NCI-H69 (cell line): ENCODE measurements at places on chromosomes 4 and X.

GRCh38 chrX:2145692-2146367, 354.9 kb downstream of the DHRSX start:
- DNase-seq: no peak

DNA sequence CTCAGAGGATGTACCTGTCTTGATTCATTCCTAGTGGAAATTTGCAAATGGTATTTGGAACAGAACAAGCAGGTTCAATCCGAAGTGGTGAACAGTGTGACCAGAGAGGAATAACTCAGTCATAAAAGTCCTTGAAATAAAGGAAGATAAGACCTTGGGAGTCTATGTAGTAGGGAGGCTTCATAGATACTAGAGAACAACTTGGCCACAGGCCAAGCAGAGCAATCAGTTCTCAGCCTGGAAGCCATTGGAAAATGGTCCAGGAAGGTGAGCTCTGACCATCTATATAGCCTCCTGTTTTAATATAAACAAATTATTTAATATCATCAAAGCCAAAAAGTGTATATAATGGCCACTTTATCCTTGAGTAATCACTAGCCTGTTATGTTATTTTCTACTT, 11.3 kb downstream of the TXK start:
- DNase-seq: peak; percentile 39

DNA sequence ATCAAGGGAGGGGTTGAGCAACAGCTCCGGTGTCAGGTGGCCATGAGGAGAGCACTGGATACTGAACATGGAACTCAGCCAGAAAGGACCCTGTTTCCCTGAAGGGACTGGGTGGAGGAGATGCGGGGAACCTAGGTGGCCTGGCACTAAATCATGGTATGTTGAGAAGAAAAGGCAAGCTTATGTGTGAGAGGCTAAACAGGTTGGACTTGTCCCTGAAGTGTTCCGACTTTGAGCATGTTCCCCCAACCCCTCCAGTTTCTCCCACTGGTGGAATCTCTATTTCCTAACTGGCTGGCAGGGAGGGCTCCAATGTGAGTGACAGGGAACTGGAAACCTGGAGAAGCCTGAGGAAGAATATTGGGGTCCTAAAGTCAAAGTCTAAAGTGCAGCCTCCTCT, 69.5 kb downstream of the PLAC1 start:
- DNase-seq: no peak

DNA sequence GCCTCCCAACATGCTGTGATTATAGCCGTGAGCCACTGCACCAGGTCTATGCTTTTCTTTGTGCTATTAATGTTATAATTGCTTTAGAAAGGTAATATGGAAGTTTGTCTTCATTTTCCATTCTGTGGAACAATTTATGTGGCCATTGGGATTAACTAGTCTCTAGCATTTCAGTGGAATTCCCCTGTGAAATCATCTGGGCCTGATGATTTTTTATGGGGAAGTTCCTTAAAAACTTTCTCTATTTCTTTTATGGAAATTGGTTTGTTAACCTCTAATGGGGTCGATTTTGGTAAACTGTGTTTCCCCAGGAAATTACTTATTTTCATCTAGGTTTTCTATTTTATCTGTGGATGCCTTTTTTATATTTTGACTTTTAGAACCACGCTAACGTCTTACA, 11.3 kb downstream of the TIMP1 start:
- DNase-seq: no peak

DNA sequence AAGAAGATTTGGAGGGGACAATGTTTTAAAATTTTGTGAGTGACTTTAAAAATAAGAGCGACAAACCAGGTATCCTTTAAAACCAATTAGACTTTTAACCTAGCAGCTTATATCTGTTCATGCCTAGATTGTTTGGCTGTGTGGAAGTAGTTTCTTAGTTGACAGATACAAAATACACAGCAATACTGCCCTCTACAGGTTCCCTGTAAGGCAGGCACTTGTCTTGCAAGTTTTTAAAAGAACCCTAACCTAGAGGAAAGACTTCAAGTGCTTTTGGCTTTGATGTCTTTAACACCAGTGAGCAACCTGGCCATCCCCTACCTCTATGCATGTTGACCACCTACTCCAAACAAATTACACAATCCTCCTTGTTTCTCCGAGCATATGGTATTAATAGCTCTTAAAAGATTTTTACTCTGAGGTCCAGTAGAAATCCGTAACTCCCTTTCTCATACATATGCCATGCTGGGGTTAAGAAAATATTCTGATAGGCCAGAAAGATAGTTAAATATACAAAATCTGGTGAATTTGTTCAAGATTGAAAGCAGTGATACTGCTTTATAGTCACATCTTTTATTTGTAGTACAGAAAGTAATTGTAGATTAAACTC, 273.0 kb downstream of the ARHGAP24 start:
- peak; percentile 70 for DNase-seq

GRCh38 chrX:124268099-124268498, 64.4 kb upstream of the TEX13D start:
- DNase-seq: no peak

DNA sequence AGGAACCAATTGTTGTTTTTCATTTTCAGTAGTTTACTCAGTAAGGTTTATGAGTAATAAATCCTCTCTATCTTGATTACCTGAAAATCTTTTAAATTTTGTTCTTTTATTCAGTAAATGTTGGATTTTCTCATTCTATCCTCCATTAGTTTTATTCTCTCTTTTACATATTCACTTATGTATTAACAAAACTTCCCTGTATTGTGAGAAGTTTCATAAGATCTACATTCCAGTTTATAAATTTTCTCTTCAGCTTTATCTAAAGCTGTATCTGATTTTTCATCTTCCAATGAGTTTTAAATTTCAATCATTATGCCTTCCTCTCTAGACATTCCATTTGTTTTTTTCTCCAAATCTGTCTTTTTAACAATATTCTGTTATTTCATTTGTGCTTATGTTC, 310.2 kb downstream of the UNC5C start:
- DNase-seq: no peak

DNA sequence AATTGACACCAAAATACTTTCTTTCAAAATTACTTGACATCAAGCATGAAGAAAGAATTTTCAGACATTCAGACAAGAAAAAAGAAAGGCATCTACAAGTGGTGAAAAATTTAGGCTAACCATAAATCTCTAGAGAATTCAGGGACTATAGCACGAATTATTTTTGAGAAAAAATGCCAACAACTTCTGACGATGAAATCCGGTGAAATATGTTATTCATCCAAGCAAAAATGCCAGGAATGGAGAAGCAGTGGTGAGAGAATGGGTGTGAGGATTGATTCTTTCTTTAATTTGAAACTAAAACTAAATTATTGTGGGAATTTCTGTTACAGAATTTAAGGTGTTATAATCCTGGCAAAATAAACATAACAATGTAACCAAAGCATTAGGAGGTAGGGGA, 69.4 kb upstream of the SORBS2 start:
- DNase-seq: no peak

GRCh38 chrX:22520128-22520828, 247.6 kb downstream of the CBLL2 start:
- no peak for DNase-seq

DNA sequence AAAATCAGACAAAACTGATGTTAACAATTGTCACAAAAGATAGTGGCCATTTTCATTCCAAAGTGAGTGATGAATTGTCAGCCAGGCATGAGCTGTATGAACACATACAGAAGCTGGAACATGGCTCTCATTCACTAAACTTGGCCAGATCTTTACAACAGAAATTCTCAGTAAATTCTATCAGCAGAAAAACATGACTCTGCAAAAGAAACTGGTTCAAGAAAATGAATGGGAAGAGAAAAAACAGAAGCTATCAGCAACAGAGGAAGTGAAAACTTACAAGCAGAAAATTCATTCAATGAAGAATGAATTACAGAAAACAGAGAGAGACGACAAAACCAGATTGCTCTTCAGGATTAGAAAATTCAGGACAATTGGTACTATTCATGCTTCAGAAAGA, 249.6 kb downstream of the COL25A1 start:
- no peak for DNase-seq

- DNase-seq: peak; percentile 40
These were observed 1.7 kb upstream of the CNOT6L start for GRCh38 chr4:77820649-77821561.

GRCh38 chr4:113666386-113667114, 95.0 kb downstream of the CAMK2D start:
- DNase-seq: no peak

DNA sequence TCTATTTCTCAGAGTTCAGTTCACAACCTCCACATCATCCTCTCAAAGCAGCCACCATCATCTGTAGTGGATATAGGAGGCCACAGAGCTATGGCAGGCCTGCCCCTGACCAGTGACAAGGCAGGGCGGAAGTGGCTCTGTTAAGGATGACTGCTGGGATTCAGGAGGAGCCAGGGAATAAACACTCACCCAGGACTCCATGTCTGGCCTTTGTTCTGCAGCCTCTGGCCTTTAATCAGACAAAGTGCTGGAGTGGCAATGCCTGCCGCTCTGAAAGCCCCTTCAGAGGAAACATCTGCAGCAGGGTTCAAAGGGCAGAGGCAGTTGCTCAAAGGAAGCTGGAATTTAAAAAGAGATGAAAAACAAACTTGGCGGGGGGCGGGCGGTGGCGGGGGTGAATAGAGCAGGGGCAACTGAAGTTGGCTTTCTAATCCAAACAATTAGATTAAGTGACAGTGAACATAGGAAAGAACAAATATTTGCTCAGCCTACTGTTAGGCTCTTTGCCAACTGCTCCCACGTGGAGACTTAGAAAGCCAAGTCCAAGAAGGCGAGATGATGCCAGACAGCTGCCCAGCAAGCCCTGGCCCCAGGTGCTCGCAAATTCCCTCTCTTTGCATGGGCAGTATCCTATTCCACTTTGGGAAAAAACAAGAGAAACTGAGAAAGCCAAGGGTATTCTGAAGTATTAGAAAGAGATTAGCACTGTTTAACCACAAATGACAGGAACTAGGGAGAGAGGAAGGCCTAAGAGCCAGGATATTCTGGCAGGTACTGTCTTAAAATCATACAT, 5.5 kb downstream of the MPP1 start:
- peak; percentile 99 for DNase-seq

DNA sequence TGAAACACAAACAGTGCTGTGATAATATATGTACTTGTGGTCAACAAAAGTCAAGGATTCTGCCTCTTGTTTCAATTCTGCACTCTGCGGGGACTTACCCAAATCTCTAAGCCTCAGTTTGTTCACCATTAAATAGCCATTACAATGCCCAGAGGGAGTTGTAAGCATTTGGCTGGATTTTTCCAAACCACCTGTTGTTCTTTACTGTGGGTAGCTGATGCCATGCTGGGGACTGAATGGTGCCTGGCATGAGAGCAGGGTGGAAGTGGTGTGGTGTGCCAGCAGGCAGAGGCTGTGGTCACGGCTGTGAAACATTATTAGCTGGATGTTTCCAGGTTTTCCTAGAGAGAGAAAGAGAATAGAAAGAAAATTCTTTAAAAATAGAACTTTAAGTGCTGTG, 60.7 kb upstream of the PAK3 start:
- peak; percentile 93 for DNase-seq

GRCh38 chr4:112102875-112103370, 42.3 kb upstream of the FAM241A start:
- DNase-seq: no peak
